SJSA1 (cell line): ENCODE measurements at places on chromosomes 13 and 19. TPM values are rescaled to one million over a fixed set of nuclear protein-coding genes. Genes with fewer than 3 reads are reported as not detected.

TMEM147 gene
- 79.8 and 83.5 TPM in 2 replicates for total RNA-seq

DNA sequence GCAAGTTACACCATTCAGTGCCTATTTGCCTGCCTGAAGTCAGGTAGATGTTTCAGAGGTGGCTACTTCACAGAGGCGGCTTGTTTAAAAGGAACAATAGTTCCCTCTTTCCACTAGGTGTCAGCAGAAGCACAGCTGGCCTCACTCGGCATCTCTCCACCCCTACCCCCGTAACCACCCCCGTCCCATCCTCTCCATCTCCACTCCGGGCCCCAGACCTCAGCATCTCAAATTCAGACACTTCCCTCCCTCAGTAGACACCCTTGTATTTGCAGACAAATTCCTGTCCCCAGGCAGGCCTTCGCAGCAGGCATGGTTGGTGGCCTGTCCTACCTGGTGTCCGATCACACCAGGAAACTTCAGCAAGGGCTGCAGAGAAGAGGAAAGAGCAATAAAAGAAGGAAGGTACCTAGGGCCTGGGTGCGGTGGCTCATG, 9.1 kb upstream of the DPP9 start:
- no peak overlapping the region for H3K27ac ChIP-seq
- DNase-seq = no peak
- H3K4me3 ChIP-seq = no peak overlapping the region
- H3K36me3 ChIP-seq = no peaks in the 10 kb centered on the region

DNA sequence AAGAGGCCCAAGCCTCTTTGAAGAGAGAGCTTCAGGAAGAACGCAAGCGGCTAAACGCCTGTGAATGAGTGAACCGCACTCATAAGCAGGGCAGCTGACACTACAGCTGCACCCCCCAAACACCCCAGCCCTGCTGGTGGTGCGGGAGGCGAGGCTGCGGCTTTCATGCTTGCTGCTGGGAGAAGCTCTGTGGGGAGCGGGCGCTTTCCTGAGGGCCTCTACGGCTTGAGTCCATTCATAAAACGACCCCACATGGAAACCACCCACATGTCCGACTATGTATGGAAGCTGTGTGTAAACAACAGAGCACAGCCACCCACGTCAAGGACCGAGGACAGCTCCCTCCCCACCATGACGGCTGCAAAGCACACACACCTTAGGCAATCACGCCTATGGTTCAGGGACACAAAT, 5.5 kb downstream of the AP3D1 start:
- H3K27me3 ChIP-seq = no peaks in the 10 kb centered on the region
- DNase-seq = peak; percentile 75
- H3K27ac ChIP-seq = no peak overlapping the region
- no peak overlapping the region for H3K4me3 ChIP-seq
- H3K4me1 ChIP-seq = peaks cover 31% of the 10 kb centered on the region
- peaks cover 46% of the 10 kb centered on the region for H3K36me3 ChIP-seq

- H3K36me3 ChIP-seq = no peaks in the 10 kb centered on the region
- no peaks in the 10 kb centered on the region for H3K27me3 ChIP-seq
- no peak overlapping the region for H3K4me3 ChIP-seq
- H3K27ac ChIP-seq = no peak overlapping the region
- no peaks in the 10 kb centered on the region for H3K4me1 ChIP-seq
- no peak for DNase-seq
Observed at GRCh38 chr13:51786425-51787265, 17.3 kb downstream of the DHRS12 start.

GRCh38 chr19:16078759-16079707, 2.7 kb downstream of the TPM4 start:
- H3K4me3 ChIP-seq = peak overlapping the region; percentile 97
- peak overlapping the region; percentile 98 for H3K27ac ChIP-seq
- H3K4me1 ChIP-seq = peaks cover 37% of the 10 kb centered on the region
- no peaks in the 10 kb centered on the region for H3K27me3 ChIP-seq
- DNase-seq = peak; percentile 95
- peaks cover 71% of the 10 kb centered on the region for H3K36me3 ChIP-seq
